ENCODE measurements at places on chromosomes 12 and 14. TPM values are rescaled to one million over a fixed set of nuclear protein-coding genes. Genes with fewer than 3 reads are reported as not detected.

The KRT74 gene
- total RNA-seq, result 44.4 TPM

The HELB gene
- 2.7 TPM for total RNA-seq

The ADCY4 gene
- 33.2 TPM for total RNA-seq

The MANSC4 gene
- not detected for total RNA-seq

The NGB gene
- total RNA-seq, result not detected

The CD27 gene
- not detected for total RNA-seq

DNA sequence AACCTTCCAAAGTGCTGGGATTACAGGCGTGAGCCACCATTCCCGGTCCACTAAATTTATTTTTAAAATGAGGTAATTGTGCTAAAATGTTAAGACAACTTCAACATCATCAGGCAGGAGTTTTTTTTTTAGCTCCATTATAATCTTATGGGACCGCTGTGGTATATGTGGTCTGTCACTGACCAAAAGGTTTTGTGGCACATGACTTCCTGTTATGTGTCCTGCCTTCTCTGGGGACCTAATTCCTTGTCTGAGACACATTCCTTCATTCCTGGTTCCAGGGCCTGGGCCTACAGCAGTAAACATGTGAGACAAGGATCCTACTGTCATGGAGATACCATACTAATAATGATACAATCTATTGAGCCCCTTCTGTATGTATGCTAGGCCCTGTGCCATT lies 4.9 kb downstream of the TEX52 start:
- peaks cover 9% of the 10 kb centered on the region for H3K36me3 ChIP-seq
- no peak for DNase-seq
- H3K27me3 ChIP-seq, result no peaks in the 10 kb centered on the region
- no peak overlapping the region for H3K27ac ChIP-seq
- no peak overlapping the region for H3K4me3 ChIP-seq

- DNase-seq, result no peak
- no peak overlapping the region for H3K27ac ChIP-seq
These were observed 861.0 kb downstream of the RPS29 start for GRCh38 chr14:48725051-48725734.

DNA sequence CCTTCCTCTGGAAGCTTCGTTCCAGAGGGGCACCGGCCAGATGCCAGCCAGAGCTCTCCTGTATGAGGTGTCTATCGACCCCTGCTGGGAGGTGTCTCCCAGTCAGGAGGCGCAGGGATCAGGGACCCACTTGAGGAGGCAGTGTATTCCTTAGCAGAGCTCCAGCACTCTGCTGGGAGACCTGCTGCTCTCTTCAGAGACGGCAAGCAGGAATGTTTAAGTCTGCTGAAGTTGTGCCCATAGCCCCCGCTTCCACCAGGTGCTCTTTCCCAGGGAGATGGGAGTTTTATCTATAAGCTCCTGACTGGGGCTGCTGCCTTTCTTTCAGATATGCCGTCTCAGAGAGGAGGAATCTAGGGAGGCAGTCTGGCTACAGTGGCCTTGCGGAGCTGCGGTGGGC lies 22.2 kb upstream of the NAV3 start:
- no peak overlapping the region for H3K27ac ChIP-seq
- DNase-seq, result no peak
- no peaks in the 10 kb centered on the region for H3K27me3 ChIP-seq
- no peak overlapping the region for H3K4me3 ChIP-seq
- H3K36me3 ChIP-seq, result no peaks in the 10 kb centered on the region
- H3K4me1 ChIP-seq, result no peaks in the 10 kb centered on the region

DNA sequence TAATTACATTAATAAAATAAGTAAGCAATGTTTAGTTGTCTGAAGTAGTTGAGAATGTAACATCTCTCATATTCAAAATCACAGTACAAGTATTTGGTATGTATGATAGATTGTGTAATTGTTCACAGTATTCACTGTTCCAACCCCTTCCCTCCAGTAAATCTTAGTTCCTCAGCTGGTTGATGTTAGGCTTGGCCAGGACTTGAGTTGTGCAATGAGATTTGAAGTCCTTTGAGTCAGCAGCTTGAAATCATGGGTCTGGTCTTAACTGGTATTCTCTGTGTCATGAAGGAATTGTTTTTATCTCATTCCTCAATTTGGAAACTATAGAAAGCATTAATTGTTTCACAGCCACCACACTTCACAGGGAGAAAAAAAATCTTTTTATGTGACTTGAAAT lies 477.1 kb downstream of the FSCB start:
- H3K4me3 ChIP-seq, result no peak overlapping the region
- H3K4me1 ChIP-seq, result no peaks in the 10 kb centered on the region
- DNase-seq, result no peak
- H3K27ac ChIP-seq, result no peak overlapping the region
- no peaks in the 10 kb centered on the region for H3K36me3 ChIP-seq
- H3K27me3 ChIP-seq, result no peaks in the 10 kb centered on the region

DNA sequence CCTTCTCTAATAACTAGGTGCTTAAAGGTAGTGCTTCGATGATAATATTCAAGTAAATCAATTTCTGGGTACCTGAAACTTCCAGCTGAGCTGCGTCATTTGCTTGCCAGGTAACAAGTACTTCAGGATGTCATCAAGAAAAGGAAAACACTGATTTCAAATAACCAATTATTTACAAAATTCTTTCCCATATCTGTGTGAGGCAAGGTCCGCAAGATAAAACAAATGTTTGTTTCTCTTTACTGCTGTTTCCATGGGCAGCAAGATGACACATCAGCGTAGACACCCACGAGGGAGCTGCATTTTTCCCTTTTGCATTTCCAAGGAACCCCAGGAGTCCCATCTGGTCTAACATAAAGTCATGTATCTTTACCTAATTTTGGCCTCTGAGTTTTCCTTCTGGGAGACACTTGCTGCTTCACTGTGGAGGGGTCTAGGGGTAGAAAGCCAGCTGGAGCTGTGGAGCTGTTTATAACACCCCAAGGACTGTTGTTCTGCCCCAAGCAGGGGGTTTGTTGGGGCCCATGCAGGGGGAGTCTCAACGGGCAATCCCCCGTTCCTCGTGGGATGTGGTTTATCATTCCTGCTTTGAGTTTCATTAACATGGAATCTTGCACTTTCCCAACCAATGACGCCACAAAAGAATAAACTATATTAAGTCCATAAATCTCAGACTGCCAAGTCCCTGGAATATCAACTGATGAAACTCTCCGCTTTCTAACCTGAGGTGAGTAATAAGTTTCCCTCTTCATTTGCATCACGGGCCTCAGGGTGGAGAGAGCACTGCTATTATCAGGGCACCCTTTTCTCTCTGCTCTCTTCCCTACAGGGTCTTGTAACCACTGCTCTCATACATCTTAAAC lies 112.8 kb upstream of the PELI2 start:
- DNase-seq, result no peak
- H3K27ac ChIP-seq, result peak overlapping the region; percentile 76
- H3K36me3 ChIP-seq, result no peaks in the 10 kb centered on the region
- no peaks in the 10 kb centered on the region for H3K27me3 ChIP-seq

DNA sequence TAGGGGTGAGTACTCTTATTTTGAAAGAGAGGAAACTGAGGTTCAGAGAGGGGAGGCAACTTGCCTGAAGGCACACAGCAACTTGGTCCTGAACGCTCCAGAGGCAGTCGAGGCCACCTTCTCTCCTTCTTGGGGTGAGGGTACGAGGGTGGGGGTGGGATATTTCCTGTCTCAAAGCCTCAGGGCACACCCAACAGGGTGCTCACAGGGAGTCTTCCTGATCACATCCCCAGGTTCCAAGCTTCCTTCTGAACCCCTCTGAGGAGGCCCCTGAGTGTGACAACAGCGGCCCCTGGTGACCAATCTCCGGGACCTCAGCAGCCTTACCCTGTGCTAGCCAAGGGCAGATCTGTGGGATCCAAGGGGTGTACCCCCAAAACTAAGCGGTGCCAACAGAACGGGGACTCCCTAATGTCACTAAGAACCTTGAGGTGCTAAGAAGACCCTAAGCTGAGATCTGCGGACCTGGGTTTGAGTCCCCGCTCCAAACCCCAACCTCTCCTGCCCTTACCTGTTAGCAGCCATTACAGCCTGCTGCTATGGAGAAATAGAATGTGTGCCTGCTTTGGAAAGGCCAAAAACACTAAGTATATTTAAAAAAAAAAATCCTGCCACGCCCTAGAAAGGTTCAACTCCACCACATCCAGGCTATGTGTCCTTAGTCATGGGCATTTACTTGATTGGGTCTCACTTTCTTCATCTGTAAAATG lies 57.9 kb downstream of the TRPV4 start:
- no peak overlapping the region for H3K27ac ChIP-seq
- H3K27me3 ChIP-seq, result no peaks in the 10 kb centered on the region
- no peaks in the 10 kb centered on the region for H3K36me3 ChIP-seq
- DNase-seq, result peak; percentile 77
- no peak overlapping the region for H3K4me3 ChIP-seq

- peaks cover 13% of the 10 kb centered on the region for H3K4me1 ChIP-seq
- H3K36me3 ChIP-seq, result no peaks in the 10 kb centered on the region
- no peak overlapping the region for H3K27ac ChIP-seq
- H3K27me3 ChIP-seq, result no peaks in the 10 kb centered on the region
- no peak for DNase-seq
These were observed 178.1 kb downstream of the DPF3 start for GRCh38 chr14:72715850-72716228.

GRCh38 chr12:67220065-67220464 lies 49.1 kb upstream of the CAND1 start:
- H3K4me1 ChIP-seq, result no peaks in the 10 kb centered on the region
- H3K4me3 ChIP-seq, result no peak overlapping the region
- H3K36me3 ChIP-seq, result no peaks in the 10 kb centered on the region

DNA sequence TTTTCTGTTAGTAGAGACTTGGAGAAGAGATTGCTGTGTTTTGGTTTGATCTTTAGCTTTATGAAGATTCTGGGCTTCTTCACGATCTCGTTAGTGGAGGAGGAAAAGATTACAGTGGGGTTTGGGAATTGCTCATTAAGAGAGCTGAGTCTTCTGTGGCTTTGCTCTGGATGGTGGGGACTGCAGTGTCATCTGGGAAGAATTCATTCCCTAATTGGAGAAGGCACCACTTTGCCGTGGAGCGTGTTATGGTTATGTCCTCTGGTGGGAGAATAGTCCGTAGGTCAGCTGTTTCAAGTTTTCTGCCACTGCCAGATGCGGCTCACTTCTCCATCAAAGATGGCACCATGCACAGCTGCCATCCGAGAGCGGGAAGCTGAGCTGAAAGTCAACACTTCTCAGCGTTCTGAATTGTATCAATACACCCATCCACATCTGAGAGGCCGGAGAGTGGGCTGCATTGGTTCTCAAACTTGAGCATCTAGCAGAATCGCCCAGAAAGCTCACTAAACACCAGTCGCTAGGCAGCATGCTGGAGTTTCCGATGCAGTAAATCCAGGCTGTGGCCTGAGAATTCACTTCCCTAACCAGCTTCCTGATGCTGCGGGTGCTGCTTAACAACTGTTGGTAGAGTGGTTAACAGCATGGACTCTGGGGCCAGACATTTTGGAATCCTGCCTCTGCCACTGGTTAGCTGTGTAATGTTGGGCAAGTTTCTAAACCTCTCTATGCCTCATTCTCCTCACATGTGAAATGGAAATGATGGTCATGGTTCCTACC lies 117.8 kb downstream of the PLXNC1 start:
- no peak overlapping the region for H3K4me3 ChIP-seq
- peaks cover 55% of the 10 kb centered on the region for H3K4me1 ChIP-seq

DNA sequence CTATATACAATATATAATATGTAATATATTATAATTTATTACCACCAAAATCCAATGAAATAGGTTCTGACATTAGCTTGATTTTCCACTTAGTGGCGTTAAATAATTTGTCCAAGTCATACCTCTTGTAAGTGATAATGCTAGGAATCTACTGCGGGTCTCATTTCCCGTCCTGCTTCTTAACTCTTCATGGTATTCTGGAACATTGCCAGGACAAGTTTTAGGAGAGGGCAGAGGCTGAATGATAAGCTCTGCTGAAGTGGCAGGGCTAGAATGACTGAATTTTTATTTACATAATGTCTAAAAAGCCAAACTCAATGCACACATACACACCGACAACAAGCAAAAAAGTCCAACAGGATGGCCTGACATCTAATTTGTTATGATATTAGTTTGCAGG lies 70.4 kb upstream of the PTPRQ start:
- DNase-seq, result no peak
- no peak overlapping the region for H3K4me3 ChIP-seq
- no peaks in the 10 kb centered on the region for H3K27me3 ChIP-seq
- no peaks in the 10 kb centered on the region for H3K4me1 ChIP-seq

DNA sequence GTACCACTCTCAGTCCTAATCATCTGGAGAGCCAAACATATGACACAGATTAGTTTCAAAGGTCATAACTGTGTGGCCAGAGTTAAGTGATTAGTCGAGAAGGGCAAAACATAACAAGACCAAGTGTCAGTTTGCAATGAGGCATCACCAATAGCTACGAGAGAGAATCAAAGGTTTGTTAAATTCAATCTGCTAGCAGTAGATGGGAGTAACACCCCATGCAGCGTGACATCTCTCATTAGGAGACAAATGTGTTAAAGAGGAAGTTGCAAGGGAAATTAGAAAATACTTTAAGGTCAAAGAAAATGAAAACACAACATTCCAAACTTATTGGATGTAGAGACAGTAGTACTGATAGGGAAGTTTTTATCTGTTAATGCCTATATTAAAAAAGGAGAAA lies 135.7 kb upstream of the SYT10 start:
- no peak for DNase-seq
- no peaks in the 10 kb centered on the region for H3K36me3 ChIP-seq

DNA sequence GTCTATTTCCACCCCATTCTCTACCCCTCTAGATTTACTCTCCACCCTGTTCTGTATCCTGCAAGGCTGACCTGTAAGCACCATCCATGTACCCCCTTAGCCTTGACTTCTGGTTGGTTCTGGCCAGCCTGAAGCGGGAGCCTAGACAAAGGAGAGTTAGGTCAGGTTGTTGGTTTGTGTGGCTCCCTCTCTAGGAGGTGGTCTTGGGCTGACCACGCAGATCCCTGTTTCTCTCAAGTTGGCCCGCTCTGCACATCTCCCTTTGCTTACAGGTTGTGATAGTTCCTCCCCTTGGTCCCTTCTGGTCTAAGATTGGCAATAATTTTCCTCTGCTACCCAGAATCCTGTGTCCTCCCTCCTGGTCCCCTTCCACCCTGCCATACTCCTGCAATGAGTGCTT lies 38.3 kb upstream of the RBM19 start:
- DNase-seq, result no peak
- no peaks in the 10 kb centered on the region for H3K4me1 ChIP-seq
- H3K36me3 ChIP-seq, result no peaks in the 10 kb centered on the region
- peaks cover 51% of the 10 kb centered on the region for H3K27me3 ChIP-seq

All from suprapubic skin (tissue), 4 donors.